AG08396 (cell line): ENCODE measurements at places on chromosomes 6 and 20.

- no peak for DNase-seq
Observed at GRCh38 chr6:84788689-84789088, 24.3 kb upstream of the TBX18 start.

- no peak for DNase-seq
Observed at GRCh38 chr6:53411451-53411850, 62.7 kb upstream of the ELOVL5 start.

- DNase-seq = peak; percentile 93
Observed at GRCh38 chr20:25525867-25526266, 59.5 kb downstream of the NINL start.

GRCh38 chr6:131721161-131721560 lies 10.3 kb upstream of the CTAGE9 start:
- no peak for DNase-seq

- peak; percentile 53 for DNase-seq
Observed at GRCh38 chr20:43448748-43449535, 8.8 kb upstream of the SRSF6 start.

DNA sequence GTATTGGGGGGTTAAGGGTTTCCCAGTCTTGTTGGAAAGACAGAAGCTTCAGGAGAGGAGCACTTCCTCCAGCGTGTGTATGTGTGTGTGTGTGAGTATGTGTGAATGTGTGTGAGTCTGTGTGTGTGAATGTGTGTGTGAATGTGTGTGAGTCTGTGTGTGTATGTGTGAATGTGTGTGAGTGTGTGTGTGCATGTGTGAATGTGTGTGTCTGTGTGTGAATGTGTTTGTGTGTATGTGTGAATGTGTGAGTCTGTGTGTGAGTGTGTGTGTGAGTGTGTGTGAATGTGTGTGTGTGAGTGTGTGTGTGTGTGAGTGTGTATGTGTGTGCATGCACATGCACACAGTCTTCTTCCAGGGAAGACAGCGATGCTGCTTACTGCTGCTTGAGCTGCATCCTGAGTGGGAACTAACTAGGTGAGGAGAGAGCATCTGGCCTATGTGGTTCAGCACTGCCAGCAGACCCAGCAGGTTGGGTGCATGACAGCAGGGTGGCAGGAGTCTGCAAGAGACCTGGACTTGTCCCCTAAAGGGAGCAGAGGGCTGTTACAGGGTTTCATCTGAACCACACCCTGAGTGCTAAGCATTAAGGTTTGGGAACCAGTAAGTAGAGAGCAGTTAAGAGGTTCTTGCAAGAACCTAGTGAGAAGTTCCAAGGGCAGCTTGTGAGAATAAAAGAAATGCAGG lies 22.7 kb upstream of the CCND3 start:
- DNase-seq = no peak

DNA sequence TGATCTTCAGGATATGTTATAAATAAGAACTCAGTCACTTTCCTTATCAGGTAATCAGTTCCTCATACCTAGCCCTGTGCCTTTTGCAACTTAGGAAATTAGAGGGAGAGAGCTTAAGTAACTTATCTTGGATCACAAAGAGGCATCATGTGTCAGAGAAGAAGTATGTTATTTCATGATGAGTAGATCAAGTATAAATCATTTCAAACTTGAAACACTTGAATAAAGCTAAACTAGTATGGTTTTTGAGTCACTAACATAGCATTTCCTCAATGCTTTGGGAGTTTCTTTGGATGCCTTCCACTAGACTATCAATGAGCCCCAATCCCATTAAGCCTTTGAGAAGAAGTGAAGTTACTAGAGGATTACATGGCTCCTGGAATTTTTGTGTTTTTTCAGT lies 102.6 kb upstream of the TNFAIP3 start:
- peak; percentile 40 for DNase-seq

DNA sequence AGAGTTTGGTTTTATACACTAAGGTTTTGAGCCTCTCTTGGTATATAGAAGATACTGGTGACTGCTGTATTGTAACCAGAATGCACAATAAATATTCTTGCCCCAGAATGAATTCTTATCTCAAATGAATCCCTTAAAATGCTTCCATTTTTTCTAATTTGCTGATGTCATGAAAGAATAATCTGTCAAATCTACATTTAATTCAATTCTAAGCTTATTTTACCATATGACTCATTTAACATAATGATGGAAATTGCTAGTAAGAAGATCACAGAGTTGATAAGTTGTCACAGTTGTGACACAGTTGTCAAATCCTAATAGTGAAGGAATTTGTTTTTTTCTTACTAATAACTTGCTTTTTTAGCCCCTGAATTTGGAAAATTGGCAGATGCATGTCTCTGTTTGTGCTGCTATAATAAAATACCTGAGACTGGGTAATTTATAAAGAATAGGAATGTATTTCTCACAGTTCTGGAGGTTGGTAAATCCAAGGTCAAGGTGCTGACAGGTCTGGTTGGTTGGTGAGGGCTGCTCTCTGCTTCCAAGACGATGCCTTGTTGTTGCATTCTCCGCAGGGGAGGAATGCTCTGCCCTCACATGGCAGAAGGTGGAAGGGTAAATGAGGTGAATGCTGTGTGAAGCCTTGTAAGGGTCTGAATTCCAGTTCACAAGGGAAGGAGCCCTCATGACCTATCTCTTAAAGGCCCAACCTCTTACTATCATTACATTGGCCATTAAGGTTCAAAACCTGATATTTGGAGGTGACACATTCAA lies 4.7 kb downstream of the ECT2L start:
- no peak for DNase-seq

- peak; percentile 59 for DNase-seq
Observed at GRCh38 chr20:19260412-19261090, 48.1 kb downstream of the SLC24A3 start.

DNA sequence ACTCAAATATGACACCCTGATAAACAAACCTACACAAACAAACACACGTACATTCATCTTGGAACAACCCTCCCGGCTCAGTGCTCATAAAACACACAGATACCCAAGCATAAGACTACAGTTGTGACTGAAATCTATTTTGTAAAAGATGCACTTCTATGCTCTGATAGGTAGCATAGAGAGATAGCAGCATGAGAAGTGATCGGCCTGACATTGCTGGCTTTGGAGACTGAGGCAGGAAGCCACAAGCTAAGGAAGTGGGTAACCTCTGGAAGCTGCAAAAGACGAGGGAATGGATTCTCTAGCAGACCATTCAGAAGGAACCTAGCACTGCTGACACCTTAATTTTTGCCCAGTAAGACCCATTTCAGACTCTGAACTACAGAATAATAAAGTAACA lies 1.6 kb upstream of the RNF39 start:
- no peak for DNase-seq
